ENCODE measurements at places on chromosomes 16 and 17. TPM values are rescaled to one million over a fixed set of nuclear protein-coding genes. Genes with fewer than 3 reads are reported as not detected.

Gene CCL22
- not detected for total RNA-seq

Gene VTN
- 0.46 TPM for total RNA-seq

Gene SLC47A2
- total RNA-seq = not detected

Gene ADORA2B
- total RNA-seq = 8.0 TPM

Gene POLR3K
- 8.4 TPM for total RNA-seq
